Left colon (tissue), 2 donors: ENCODE measurements at places on chromosomes 4 and X.

- no peak for DNase-seq
Measured at GRCh38 chr4:73438582-73439215, 2.7 kb downstream of the AFP start.

- DNase-seq, result no peak
Measured at GRCh38 chr4:183541752-183542040, 36.8 kb downstream of the ING2 start.

GRCh38 chrX:16931371-16931770 lies 15.1 kb upstream of the REPS2 start:
- no peak for DNase-seq

DNA sequence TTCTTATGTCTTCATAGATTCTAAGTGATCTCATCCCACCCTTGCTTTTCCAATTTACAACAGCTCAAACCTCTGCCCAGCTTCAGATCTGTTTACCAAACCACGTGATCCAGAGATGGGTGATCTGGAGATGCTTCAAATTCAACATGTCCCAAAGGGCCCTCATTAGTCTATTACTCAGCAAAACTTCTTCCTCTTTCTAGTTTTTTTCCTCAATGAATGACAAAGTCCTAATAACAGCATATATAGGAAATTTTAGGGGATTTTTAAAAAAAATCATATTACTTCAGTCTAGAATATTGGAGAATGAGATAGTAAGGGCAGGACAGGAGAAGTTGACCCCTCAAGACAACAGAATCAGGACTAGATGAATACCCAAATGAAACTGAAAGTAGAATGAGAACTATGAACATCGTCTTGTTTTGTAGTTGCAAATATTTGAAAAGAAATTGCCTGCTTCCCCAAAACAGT lies 127.1 kb downstream of the CFAP299 start:
- DNase-seq, result no peak

- DNase-seq, result no peak
Measured at GRCh38 chr4:105979506-105979905, 84.2 kb downstream of the NPNT start.

DNA sequence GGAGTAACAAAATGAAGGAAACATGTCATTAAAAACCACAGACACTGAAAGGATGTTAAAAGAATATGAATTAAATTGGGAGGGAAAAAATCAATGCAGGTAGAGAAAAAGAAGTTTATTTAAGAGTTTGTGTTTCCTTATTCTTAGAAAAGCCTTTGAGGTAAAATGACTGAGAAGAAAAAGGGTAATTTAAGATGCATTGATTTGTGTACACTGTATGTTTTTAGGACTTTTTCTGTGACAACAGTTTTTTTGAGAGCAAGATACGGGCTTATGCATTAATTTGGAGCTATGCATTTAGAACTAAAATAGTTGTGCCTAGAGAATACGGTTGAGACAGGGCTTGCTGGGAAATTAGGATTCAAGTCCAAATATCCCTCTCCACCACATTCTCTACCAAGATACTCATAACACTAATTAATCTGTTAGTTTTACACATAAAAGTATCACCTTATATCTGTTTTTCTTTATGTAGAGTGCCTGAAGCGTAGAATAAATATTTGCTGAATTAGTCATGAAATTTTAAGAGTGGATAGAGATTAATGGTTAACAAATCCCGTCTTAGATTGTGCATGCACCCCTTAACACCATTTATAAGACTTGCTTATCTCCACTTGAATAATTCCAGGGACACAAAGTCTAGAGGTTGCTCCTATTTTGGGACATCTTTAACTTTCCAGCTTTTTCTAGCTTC lies 232.5 kb downstream of the PCDH7 start:
- no peak for DNase-seq

- DNase-seq, result no peak
Measured at GRCh38 chr4:67770422-67770821, 16.2 kb upstream of the GNRHR start.

- DNase-seq, result no peak
Measured at GRCh38 chr4:2925931-2926860, 37.0 kb downstream of the NOP14 start.

GRCh38 chrX:103347682-103348397 lies 8.5 kb upstream of the TCEAL9 start:
- no peak for DNase-seq

DNA sequence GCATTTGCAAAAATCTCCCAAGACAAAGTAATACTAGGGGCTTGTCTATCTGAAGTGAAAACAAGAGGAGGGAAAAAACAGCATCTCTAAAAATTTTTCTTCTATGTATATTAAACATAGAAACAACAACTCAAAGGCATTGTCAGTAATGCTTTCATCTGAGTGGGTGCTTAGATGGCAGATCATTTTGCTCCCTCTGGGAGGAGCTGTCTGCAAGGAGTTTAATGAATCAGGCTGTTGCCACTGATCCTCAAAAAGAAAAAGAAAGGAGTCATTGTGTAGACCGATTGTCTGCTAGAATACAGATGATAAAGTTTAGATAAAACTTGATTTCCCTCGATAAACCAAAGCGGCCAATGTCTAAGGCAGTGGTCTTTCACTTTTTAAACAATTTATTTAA lies 49.7 kb upstream of the KLHL8 start:
- DNase-seq, result no peak

DNA sequence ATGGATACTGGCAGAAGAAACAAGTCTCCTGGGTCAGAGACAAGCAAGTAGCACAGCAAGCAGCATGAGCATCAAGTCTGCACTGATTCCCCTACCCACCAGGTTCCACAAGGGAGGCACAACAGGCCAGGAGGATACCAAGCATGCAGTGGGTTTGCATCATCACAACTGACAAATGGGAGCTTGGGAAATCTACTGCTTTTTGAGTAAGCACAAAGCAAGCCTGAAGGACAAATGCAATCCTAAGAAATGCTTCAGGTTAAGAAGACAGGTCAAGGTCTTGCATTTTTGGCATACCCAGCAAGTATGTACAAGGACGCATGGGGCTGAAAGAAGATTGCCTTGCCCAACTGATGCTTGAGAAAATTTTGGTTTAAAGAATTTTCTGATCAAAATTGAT lies 279.6 kb downstream of the PDGFC start:
- DNase-seq, result no peak

GRCh38 chr4:52641854-52642563 lies 17.1 kb downstream of the USP46 start:
- no peak for DNase-seq

GRCh38 chrX:74925225-74926088 lies at the start of gene NEXMIF:
Gene NEXMIF (minus strand): TSS chrX:74925452.
- peak; percentile 29 for DNase-seq

- no peak for DNase-seq
Measured at GRCh38 chrX:22122510-22122909, 90.4 kb downstream of the PHEX start.

DNA sequence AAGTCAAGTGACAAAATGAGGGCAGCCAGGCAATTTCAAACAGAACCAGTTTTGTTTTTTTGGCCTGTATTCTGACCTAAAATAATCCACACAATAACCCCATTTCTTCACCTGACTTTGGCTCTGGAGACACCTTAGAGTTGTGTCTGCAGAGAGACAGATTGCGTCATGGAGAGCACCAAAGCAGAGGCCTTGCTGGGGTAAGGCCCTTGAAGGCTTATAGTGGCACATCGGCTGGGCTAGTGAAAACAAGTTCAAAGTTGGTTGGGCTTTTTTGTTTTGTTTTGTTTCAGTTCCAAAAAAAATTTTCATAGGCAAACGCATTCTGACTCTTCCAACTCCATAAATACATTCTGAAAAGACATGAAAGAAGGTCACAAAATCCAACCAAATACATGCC lies 34.4 kb downstream of the PARM1 start:
- DNase-seq, result no peak

- DNase-seq, result no peak
Measured at GRCh38 chr4:37896206-37896860, 5.4 kb downstream of the TBC1D1 start.

- no peak for DNase-seq
Measured at GRCh38 chrX:16251782-16252181, 84.5 kb downstream of the MAGEB17 start.

DNA sequence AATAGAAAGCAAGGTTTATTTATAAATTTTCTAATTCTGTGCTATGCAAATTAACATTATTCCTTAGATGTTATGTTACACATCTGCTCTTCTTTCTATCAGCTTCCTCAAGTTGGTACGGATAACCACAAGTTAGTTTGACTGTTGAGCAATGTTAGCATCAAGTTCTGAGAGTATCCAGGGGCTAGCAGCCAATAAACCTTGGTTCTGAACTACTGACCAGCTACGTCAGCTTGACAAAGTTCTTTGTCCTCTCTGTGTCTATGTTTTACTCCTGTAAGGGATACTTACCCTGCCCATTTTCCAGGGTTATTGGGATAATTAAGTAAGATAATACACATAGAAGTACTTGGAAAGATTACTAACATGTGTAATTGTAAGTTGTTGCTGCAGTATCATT lies 8.1 kb upstream of the TEX13A start:
- DNase-seq, result no peak

DNA sequence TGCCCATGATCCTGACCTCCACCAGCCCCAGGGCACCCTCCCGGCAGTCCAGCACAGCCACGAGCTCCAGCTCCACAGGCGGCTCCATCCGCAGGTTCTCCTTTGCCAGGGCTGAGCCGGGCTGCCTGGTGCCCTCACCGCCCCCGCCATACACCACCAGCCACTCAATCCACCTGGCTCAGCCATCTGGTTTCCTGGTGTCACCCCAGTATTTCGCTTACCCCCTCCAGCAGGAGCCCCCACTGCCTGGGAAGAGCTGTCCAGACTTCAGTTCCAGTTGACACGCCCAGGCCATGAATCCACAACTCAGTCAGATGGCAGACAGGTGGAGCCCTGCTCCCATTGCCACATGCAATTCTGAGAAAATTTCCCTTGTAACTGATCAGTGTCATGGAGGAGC lies 3.9 kb downstream of the SHISA3 start:
- DNase-seq, result no peak

DNA sequence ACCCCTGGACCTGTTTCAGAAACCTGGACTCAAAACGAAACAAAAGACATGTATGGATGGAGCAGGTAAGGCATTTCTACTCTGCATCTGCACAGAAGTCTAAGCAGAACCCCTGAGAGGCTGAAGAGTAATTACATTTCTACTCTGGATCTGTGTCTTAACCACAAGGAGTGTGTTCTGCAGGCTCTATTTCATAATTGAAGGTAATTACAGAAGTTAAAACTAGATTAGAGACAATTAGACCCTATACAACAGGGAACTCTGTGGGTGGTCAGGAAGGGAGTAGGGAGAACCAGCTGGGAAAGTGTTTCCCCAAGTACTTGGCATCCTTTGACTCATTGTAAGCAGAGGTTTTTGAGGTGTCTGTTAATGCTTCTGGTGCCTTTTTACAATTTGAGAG lies 69.8 kb downstream of the IGSF1 start:
- no peak for DNase-seq

DNA sequence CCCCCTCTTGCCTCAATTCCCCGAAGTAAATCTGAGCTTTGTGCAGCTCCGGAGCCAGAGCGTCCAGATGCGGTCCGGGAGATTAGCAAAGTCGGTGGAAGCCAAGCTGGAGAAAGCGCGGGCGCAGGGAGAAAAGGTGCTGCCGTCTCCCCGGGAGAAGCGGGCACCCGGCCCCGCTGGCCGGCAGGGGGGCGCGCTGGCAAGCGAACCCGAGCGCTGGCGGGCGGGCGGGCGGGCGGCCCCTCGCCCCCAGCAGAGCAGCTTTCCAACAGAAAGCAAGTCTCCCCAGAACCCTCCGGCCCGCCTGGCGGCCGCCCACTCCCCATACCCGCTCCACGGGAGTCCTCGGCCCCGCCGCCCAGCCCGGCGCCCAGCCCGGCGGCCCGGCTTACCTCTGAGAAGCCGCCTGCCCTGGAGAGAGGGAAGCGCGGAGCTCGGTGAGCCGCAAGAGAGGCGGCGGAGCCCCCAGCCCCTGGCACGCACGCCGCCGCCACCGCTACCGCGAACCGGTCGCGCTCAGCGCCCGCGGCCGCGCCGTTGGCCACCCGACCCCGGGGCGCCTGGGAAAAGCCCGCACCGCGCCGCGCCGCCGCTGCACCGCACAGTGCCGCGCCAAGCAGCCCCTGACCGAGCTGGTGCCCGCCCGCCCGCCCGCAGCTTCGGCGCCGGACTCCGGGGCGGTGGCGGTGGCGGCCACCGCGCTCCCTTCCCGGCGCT lies 529 bp upstream of the CITED1 start:
- DNase-seq, result no peak

DNA sequence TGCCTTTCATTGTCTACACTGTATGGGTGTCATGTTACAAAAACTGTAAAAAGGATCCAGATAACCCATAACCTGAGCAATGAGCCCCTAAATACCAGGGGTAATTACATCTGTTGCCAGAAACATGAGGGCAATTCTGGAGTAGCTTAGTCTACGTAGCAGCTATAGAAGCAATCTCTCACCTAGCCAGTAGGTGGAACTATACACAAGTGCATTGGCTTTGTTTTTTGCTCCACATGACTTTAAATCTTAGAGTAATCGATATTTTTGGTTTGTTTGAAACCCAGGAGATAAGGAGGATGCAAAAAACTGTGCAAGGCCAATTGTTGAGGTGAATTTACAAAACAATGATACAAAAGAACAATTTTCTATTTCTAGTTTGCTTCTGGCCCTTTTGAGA lies 57.5 kb downstream of the GPR82 start:
- no peak for DNase-seq

GRCh38 chr4:13766761-13767540 lies 139.4 kb upstream of the BOD1L1 start:
- DNase-seq, result no peak

DNA sequence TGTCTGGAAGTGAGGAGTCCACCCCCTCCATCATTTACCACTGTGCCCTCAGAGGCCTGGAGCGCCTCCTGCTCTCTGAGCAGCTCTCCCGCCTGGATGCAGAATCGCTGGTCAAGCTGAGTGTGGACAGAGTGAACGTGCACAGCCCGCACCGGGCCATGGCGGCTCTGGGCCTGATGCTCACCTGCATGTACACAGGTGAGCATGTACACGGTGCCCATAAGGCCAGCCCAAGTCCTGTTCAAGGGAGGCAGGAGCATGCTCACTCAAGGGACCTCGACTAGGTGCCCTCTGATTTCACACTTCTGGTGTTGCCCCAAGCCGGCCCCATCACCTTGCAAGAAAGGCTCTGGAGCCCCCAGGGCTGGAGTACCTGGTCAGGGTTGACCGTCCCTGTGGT lies 13.4 kb upstream of the MSANTD1 start:
- no peak for DNase-seq

DNA sequence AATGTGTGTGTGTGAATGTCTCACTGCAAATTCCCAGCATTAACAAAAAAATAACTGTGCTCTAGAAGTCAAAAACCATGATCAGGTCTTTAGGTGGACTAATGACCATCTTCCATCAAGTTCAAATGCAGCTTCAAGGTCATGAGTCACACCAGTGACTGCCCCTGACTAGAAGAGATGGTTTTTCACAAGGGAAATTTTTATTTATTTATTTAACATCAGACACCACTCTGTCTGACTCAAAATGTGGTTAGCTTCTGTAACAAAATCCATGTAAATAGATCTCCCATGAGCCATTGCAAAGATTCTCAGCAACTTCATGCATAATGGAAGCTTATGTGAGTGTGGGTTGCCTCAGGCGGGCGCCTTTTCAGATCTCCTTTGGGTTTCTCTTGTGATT lies 219.2 kb downstream of the KIT start:
- no peak for DNase-seq
